ENCODE measurements at places on chromosomes 5 and 9.

DNA sequence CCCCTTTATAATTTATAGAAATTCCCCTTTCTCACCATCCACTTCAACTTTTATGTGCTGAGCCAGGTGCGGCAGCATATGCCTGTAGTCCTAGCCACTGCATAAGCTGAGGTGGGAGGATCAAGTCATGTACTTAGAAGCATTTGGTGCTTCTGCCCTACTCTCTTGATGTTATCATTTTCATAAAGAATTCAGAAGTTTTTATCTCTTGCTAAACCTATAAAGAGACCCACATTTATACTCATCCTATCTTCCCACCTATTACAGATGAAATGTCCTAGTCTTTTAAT, 18.5 kb downstream of the HMMR start:
- no peak for DNase-seq

GRCh38 chr9:87088621-87089365, 141.5 kb upstream of the GAS1 start:
- no peak for DNase-seq

- DNase-seq, result no peak
Observed at GRCh38 chr9:120625222-120625621, 45.3 kb upstream of the CDK5RAP2 start.

DNA sequence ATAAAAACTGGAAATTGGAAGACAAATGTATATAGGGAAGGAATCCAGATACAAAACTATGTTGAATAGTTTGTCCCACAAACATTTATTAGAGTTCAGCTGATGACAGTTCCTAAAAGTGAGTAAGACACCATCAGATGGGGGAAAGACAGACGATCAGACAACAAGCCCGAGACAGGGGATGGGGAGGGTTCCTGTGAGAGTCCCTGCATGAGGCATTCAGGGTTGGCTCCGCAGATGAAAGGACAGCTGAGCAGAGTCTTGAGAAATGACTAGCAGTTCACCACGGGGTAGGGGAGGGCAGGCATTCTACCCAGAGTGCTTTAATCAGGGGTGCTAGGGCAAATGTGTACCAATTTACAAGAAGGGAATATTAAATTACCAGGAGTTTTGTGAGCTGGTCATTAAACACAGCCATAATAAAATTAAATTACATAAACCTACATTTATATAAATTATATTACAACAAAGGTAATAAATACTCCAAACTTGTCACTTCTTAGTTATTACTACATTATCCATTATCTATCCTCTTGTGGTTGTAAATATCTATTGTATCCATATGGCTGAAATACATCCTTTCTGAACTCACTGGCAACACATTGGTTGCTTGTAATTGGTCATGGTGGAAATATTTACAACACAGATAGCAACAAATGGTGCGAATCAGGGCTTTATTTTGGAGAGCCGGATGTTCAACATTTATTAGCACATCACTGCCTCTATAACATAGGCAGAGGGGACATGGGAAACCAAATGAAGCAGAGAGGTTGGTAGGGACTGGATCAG, 27.8 kb downstream of the TNFSF15 start:
- no peak for DNase-seq

GRCh38 chr5:103667068-103667467, 104.5 kb upstream of the NUDT12 start:
- DNase-seq, result no peak

DNA sequence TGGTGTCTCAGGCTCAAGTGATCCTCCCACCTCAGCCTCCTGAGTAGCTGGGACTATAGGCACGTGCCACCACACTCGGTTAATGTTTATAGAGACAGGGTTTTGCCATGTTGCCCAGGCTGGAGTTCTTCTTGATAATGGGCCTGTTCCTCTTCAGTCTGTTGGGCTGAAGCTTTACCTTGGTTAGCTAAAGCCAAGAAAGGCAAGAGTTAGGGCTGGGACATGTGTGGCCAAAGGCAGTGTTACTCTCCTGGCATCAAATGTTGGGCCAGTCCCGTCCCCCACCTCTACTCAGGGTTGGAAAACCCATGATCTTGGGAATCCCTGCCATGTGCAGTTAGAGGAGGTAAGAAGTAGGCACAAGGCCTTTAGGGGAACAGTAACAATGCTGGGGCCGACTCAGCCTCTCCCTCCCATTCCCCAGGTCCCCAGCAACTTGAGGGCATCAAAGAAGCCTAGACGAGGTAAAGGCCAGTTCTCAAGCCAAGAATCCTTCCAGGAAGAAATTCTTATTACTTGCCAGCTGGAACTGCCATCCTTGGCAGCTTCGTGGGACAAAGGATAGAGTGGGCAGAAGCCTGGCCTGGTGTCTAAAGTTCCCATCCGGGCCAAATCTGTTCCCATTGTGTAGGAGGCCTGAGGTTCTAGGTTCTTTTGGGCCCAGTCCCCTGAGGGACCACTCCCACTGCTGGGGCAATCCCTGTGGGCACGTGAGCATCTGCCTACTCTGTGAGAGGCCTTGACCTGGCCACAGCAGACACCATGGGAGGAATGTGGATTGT, 4.5 kb downstream of the EGR1 start:
- no peak for DNase-seq

- DNase-seq, result no peak
Observed at GRCh38 chr5:133941456-133942196, 26.8 kb downstream of the C5orf15 start.

- no peak for DNase-seq
Observed at GRCh38 chr5:167219298-167219697, 1072.1 kb upstream of the WWC1 start.

GRCh38 chr5:82074950-82075349, 103.1 kb downstream of the ATG10 start:
- DNase-seq, result no peak

DNA sequence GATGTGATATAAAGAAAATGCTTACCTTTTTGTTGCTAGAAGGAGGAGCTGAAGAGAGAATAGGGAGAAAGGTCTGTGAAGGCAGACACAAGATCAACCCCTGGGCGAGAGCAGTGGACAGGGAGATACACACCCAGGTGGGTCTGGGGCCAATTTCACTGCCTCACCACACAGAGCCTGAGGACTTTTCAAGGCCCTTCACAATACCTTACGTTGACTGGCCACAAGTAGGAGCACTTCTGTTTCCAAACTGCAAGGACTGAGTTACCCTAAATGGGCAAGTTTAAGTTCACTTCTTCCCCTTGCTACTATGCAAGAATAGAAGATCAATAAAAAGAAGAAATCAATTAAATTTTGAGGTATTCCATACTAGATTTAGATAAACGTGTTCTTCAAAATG, 174.5 kb upstream of the SLC12A2 start:
- DNase-seq, result no peak

DNA sequence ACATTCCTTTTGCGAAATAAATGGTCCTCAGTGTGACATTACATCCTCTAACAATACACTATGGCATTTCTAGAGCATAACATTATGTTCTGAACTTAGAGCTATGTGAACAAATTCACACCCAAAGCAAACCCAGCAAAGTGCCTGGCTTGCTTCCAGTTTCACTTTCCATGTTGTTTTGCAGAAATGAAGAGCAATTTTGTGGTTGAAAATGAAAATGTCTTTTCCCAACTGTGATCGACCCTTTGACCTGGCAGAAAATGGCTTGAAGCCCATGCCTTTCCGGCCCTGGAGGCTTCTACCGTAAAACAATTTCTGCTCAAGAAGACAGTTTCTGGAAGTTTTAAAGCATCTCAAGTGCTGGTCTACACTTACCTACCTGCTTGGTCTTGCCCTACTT, 344.7 kb upstream of the RGMB start:
- DNase-seq, result no peak

DNA sequence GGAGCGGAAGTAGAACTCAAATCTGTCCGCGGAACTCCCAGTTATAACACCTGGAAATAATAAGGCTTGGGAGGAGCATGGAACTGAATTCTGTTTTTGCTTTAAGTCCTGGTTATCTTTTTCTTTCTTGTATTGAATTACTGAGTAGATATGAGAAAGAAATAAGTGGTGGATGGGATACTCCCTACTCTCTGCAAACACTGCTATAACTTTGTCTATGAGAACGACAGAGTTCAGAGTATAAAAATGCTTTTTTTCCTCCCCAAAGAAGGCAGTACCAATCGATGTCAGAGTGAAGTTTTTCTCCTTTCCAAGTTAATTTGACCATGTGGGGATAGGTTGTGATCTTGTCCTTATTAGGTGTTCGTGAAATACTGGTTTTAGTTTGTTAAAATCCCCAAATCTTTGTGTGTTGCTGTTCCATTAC, 1.2 kb downstream of the RIC1 start:
- DNase-seq, result no peak

GRCh38 chr9:99368341-99369326, 146.6 kb downstream of the SEC61B start:
- DNase-seq, result no peak

DNA sequence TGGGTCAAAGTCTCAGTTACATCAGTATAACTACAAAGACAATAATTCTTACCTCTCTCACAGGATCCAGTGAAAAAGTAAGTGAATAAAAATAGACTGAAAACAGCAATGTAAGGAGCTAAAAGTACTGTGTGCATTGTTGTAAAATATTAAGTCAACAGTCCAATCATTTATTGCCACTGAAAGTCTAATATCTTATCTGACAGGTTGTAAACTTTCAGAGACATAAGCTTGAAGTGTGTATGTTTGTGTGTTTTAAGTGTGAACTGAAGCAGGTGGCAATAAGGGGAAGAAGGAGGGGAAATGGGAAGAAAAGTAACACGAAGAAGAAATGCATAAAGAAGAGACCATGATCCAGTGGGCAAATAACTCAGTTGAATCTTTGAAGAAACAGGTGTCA, 229.7 kb upstream of the TAS2R1 start:
- no peak for DNase-seq

DNA sequence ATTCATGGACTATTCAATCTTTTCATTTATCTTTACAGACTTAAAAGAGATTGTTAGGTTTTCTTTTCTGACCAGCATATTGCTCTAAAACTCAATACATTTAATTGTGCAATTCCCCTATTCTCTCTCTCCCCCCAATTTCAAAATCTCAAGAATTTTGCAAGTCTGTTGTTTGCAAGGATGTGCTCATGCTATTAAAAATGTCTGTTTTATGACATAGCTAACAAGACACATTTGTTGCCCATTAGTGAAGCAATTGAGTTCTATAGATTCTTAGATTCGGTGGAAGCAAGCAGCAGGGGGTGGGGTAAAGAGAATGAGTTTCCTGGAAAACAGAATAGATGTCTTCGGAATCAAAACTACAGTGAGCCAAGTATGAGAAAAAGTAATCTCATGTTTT, 8.5 kb upstream of the CSNK1A1 start:
- DNase-seq, result no peak

- DNase-seq, result no peak
Observed at GRCh38 chr9:101027236-101027635, 1.3 kb upstream of the PLPPR1 start.

GRCh38 chr5:15850939-15851341, 328.7 kb downstream of the MARCHF11 start:
- DNase-seq, result no peak

DNA sequence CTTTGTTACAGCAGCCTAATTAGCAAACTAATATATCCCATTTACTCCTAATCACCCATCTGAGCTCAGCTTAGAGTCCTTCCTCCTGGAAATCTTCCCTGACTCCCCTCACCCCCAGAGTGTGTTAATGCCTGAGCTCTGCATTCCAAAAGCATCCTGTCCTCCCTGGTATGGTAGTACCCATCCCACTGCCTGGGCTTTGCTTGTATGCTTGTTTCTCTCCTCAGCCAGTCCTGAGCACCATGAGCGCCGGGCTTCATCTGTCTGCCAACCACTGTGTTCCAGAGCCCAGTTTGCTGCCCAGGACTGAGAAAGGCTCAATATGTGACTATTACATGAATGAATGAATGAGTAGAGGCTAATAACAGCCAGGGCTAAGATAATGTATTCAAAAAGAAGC, 272.4 kb downstream of the CDK5RAP2 start:
- DNase-seq, result no peak

GRCh38 chr5:122559676-122560075, 215.2 kb upstream of the SNX2 start:
- DNase-seq, result no peak

DNA sequence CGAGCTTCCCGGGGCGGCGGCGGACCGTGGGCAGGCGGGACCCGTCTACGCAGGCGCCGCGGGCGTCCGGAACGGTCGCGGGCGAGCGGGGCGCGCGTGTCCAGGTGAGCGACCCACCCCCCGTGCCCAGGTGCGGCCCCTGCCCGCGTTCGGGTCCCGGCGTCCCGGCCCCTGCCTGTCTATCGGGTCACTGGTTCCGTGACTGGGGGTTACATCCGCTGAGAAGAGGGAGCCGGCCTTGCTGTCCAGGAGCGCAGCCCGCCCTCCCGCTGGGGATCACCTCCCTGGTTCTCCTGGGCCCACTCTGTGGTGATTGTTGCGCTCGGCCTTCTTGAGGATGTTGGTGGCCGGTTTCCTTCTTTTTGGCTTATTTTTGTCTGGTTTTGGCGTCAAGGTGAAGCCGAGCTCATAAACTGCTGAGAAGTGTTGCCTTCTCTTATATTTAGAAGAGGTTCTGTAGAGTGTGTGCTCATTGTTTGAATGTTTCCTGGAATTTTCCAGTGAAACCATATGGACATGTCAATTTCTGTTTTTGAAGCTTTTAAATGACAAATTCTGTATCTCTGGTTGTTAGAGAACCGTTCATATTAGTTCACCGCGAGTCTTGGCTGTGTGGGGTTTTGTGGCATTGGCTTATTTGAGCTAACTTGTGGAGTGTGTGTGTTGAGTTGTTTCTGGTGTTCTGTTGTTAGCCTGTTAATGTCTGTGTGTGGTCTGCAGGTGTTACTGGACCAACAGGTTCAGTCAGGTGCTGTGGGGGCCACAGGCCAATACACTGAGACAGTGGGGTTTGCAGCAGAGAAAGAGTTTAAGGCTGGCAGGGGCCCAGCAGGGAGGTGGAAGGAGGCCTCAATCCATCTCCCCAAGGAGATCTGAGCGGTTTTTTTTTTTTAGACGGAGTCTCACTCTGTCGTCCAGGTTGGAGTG, 621 bp downstream of the CEP72 start:
- DNase-seq, result no peak
